ENCODE measurements at places on chromosomes 16 and 17. TPM values are rescaled to one million over a fixed set of nuclear protein-coding genes. Genes with fewer than 3 reads are reported as not detected.

DNA sequence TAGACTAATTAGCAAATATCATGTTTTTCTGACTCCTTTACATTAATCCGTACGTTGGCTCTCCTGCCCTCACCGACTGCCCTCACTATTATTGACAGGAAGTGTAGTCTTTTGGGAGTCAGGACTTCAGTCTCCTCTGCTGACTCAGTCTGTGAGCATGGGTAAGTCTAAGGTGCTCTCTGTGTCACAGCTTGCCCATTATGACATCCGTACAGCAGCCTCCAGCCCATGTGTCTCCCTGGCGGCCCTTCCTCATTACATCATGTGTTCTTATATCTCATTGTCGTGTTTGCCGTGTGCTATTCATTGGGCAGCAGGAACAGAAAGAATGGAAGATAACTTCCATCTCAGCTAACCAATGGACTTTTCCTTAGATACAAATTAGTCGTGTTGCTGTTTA is 77.5 kb downstream of the MRTFB start:
- DNase-seq: no peak
- no peak overlapping the region for H3K27ac ChIP-seq
- H3K4me1 ChIP-seq: no peaks in the 10 kb centered on the region
- no peaks in the 10 kb centered on the region for H3K36me3 ChIP-seq
- H3K27me3 ChIP-seq: no peaks in the 10 kb centered on the region

DNA sequence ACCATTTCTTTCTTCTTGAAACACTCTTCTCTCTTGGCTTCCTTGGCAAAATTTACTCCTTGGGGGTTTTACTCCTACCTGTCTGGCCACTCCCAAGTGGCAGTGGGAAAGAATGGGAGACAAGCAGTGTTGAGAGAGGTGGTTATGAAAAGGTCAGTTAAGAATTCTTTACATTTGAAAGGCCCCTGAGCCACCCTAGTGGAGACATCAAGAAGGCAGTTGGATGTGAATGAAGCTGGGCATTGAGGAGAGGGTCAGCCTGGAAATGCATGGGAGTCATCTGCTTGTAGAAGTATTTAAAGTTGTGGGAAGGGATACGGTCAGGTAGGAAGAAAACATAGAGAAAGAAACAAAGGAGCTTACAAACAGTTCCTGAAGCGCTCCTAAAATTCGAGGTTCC is 42.3 kb upstream of the CCNF start:
- peaks cover 2% of the 10 kb centered on the region for H3K36me3 ChIP-seq
- H3K4me3 ChIP-seq: no peak overlapping the region
- H3K27ac ChIP-seq: no peak overlapping the region
- peaks cover 12% of the 10 kb centered on the region for H3K27me3 ChIP-seq
- H3K4me1 ChIP-seq: no peaks in the 10 kb centered on the region

KRT15 gene
- total RNA-seq: not detected

- H3K27me3 ChIP-seq: no peaks in the 10 kb centered on the region
- H3K4me1 ChIP-seq: peaks cover 56% of the 10 kb centered on the region
- no peak for DNase-seq
These were observed 1.5 kb downstream of the CDK12 start for GRCh38 chr17:39462631-39463375.

DNA sequence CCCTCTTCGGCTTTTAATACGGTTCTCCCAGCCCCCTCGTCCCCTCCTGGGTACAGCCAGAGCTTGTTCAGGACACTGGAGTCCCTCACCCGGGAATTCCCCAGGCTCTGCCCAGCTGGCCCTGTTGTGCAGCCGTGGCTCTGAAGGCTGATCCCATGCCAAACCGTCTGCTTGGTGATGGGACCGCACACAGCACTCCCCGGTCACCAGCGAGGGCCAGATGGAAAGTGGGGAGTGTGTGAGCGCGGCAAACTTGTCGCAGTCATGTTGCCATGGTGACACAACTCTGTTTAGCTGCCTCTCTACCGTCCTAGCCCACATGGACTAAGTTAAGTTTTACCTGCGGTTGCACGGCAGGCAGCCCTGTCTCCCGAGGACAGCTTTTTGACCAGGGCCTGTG is 107.9 kb downstream of the RAP1GAP2 start:
- peaks cover 16% of the 10 kb centered on the region for H3K4me1 ChIP-seq
- DNase-seq: no peak
- H3K4me3 ChIP-seq: no peak overlapping the region
- peaks cover 17% of the 10 kb centered on the region for H3K36me3 ChIP-seq
- no peaks in the 10 kb centered on the region for H3K27me3 ChIP-seq

GRCh38 chr16:1895949-1896675 is 22.1 kb downstream of the HS3ST6 start:
- H3K27me3 ChIP-seq: peaks cover 11% of the 10 kb centered on the region
- no peak for DNase-seq
- H3K27ac ChIP-seq: no peak overlapping the region
- H3K36me3 ChIP-seq: no peaks in the 10 kb centered on the region
- H3K4me1 ChIP-seq: no peaks in the 10 kb centered on the region

DPEP1 gene
- total RNA-seq: not detected

GDPD1 gene
- total RNA-seq: 3.0 TPM

- no peaks in the 10 kb centered on the region for H3K27me3 ChIP-seq
- H3K27ac ChIP-seq: no peak overlapping the region
- no peak overlapping the region for H3K4me3 ChIP-seq
- H3K36me3 ChIP-seq: no peaks in the 10 kb centered on the region
These were observed 11.1 kb downstream of the RAB40B start for GRCh38 chr17:82687375-82687861.

MRPL10 gene
- total RNA-seq: 83.5 TPM

TRAF7 gene
- 72.9 TPM for total RNA-seq

UQCRC2 gene
- 309 TPM for total RNA-seq

DNA sequence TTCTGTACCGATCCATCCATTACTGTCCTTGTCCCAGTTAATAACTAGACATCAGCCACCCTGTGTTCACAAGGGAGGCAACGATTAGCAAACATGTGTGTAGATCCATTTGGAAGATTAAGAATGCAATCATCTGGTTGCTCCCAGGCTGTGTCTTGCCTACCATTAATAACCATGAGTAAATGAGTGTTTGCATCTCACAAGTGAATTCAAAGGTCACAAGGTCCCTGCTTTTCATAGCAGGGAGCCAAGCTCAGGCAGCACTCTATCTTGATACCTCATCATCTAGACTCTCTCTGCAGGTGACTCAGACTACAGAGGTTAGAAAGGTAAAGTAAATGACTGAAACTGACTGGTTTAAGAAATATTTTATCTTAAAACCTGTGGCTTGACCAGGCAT is 25.3 kb downstream of the VWA3A start:
- no peaks in the 10 kb centered on the region for H3K36me3 ChIP-seq
- H3K4me3 ChIP-seq: no peak overlapping the region
- no peak overlapping the region for H3K27ac ChIP-seq
- peaks cover 6% of the 10 kb centered on the region for H3K27me3 ChIP-seq

DNA sequence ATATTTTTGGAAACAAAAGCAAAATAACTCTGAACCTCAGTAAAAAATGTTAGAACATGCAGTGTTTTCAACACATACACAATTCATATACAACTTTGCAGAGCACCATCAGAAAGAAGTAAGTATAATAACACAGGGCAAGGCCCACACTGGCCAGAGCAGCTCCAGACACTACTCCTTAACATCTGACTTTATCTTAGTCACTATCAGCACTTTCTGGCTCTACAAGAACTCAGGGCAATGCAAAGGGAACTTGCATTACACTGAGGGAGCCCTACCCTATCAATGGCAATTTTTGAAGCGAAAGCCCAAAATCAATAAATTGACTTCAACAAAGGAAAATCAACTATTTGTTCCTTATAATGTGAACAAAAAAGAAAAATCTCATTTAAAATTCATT is 16.5 kb downstream of the RNF157 start:
- peaks cover 39% of the 10 kb centered on the region for H3K4me1 ChIP-seq
- peaks cover 10% of the 10 kb centered on the region for H3K36me3 ChIP-seq
- H3K27ac ChIP-seq: no peak overlapping the region
- no peak for DNase-seq
- no peak overlapping the region for H3K4me3 ChIP-seq

DNA sequence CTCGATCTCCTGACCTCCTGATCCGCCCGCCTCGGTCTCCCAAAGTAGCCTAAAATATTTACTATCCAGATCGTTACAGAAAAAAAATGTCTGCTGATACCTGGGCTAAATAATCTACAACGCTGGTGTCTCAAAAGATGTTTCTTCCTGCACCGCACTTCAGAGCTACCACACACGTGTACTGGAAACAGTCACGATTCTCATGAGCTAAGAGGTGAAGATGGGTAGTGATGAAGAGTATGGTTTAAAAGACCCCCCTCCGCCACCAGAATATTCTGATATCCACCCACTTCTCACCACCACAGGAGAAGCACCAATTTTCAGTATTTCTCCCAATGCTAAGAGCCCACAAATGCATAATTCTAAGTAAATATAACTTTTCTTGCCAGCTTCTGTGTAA is 50.2 kb downstream of the SMG6 start:
- peaks cover 76% of the 10 kb centered on the region for H3K4me1 ChIP-seq
- no peaks in the 10 kb centered on the region for H3K27me3 ChIP-seq
- peak overlapping the region; percentile 72 for H3K4me3 ChIP-seq
- DNase-seq: no peak
- H3K27ac ChIP-seq: peak overlapping the region; percentile 89

C1QL1 gene
- 0.94 TPM for total RNA-seq

RASL10B gene
- 1.3 TPM for total RNA-seq

HBM gene
- not detected for total RNA-seq

CLEC18A gene
- 2.2 TPM for total RNA-seq

PLXDC1 gene
- 5.6 TPM for total RNA-seq

- peaks cover 25% of the 10 kb centered on the region for H3K4me1 ChIP-seq
- peaks cover 1% of the 10 kb centered on the region for H3K36me3 ChIP-seq
- no peak overlapping the region for H3K4me3 ChIP-seq
- no peaks in the 10 kb centered on the region for H3K27me3 ChIP-seq
- DNase-seq: no peak
- H3K27ac ChIP-seq: no peak overlapping the region
These were observed 8.0 kb upstream of the AKTIP start for GRCh38 chr16:53511084-53511402.

DNA sequence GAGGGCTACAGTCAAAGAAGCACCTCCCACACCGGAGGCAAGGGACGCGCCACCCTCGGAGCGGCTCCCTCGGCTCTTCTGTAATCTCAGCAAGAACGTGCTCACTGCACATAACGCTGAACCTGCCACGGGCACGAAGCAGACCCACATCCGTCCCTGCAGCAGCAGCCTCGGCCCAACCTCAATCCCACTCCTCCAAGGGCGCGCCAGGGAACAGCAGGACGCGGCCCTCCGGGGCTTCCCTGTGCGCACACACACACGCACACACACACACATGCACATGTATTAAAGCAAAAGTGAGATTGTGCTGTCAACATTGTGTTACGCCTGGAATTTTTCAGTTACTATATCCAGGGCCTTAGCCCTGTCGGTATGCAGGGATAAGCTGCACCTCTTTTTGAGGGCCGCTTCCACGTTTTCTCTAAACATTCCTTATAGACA is 54.0 kb downstream of the TBC1D16 start:
- no peak for DNase-seq
- H3K36me3 ChIP-seq: no peaks in the 10 kb centered on the region
- no peak overlapping the region for H3K27ac ChIP-seq
- H3K4me1 ChIP-seq: no peaks in the 10 kb centered on the region
- H3K27me3 ChIP-seq: no peaks in the 10 kb centered on the region

GRCh38 chr16:78755751-78756661 is 656.6 kb downstream of the WWOX start:
- H3K36me3 ChIP-seq: no peaks in the 10 kb centered on the region
- no peak overlapping the region for H3K4me3 ChIP-seq
- H3K27me3 ChIP-seq: no peaks in the 10 kb centered on the region
- no peak for DNase-seq
- H3K27ac ChIP-seq: no peak overlapping the region

- no peaks in the 10 kb centered on the region for H3K36me3 ChIP-seq
- no peak for DNase-seq
- peaks cover 8% of the 10 kb centered on the region for H3K27me3 ChIP-seq
- H3K4me3 ChIP-seq: no peak overlapping the region
- H3K27ac ChIP-seq: no peak overlapping the region
These were observed 65.9 kb upstream of the TNRC6C start for GRCh38 chr17:77892469-77893143.

- H3K4me1 ChIP-seq: no peaks in the 10 kb centered on the region
- no peak for DNase-seq
- H3K4me3 ChIP-seq: no peak overlapping the region
- no peak overlapping the region for H3K27ac ChIP-seq
- no peaks in the 10 kb centered on the region for H3K27me3 ChIP-seq
- no peaks in the 10 kb centered on the region for H3K36me3 ChIP-seq
These were observed 23.7 kb downstream of the TSPOAP1 start for GRCh38 chr17:58304750-58305486.

CSH1 gene
- total RNA-seq: not detected

CNEP1R1 gene
- 30.8 TPM for total RNA-seq

WFIKKN2 gene
- not detected for total RNA-seq

- no peaks in the 10 kb centered on the region for H3K27me3 ChIP-seq
- no peaks in the 10 kb centered on the region for H3K4me1 ChIP-seq
- no peak within 1 kb of the TSS for H3K27ac ChIP-seq
- H3K36me3 ChIP-seq: no peaks in the 10 kb centered on the region
- DNase-seq: no peak
These were observed at the start of gene PRSS36 for GRCh38 chr16:31149894-31150890. PRSS36 (minus strand) TSS chr16:31150066; CDS start chr16:31150035, 31 bp downstream.

SLC9A5 gene
- 7.9 TPM for total RNA-seq

TBC1D3L gene
- total RNA-seq: 26.1 TPM

GRCh38 chr17:44593156-44593555 is 35.9 kb downstream of the FZD2 start:
- H3K27me3 ChIP-seq: peaks cover 10% of the 10 kb centered on the region
- no peaks in the 10 kb centered on the region for H3K4me1 ChIP-seq
- no peak overlapping the region for H3K27ac ChIP-seq
- no peak for DNase-seq

CDC42EP4 gene
- 3.2 TPM for total RNA-seq

Data from activated T-cell treated with anti-CD3 and anti-CD28 coated beads, Interleukin-2, amount 50 U/mL, for 72 hours (primary cell).